Aorta (tissue), 5 donors: ENCODE measurements at places on chromosomes 11 and 22. TPM values are rescaled to one million over a fixed set of nuclear protein-coding genes. Genes with fewer than 3 reads are reported as not detected.

FCHSD2 gene
- total RNA-seq, result 107 TPM

CALCA gene
- total RNA-seq, result not detected

GRCh38 chr11:61828629-61829407 is 718 bp downstream of the FADS2 start:
- no peaks in the 10 kb centered on the region for H3K27me3 ChIP-seq
- peak overlapping the region; percentile 48 for H3K27ac ChIP-seq
- DNase-seq, result peak; percentile 64
- no peaks in the 10 kb centered on the region for H3K36me3 ChIP-seq
- H3K4me1 ChIP-seq, result no peaks in the 10 kb centered on the region

GRCh38 chr22:24398409-24398808 is 29.0 kb upstream of the ADORA2A start:
- DNase-seq, result no peak
- H3K27me3 ChIP-seq, result no peaks in the 10 kb centered on the region
- H3K36me3 ChIP-seq, result no peaks in the 10 kb centered on the region
- H3K4me1 ChIP-seq, result peaks cover 5% of the 10 kb centered on the region

DNA sequence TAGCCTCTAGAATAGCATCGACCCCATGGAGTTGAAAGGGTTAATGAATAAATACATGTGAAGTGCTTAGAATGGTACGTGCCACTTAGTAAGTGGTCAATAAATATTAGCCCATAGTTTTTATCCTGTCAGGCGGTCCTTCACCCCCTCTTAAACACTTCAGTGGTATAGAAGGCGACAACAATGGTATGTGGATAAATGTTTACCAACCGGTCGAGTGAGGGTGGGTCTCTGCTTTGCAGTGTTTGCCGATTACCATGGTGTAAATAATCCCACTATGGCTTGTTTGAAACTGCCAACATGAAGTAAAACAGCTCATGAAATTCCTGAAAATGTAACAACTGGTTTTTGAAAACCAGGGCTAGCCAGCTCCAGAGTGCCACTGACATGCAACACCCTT is 541.2 kb downstream of the BUD13 start:
- no peaks in the 10 kb centered on the region for H3K27me3 ChIP-seq
- H3K4me1 ChIP-seq, result no peaks in the 10 kb centered on the region
- DNase-seq, result no peak
- H3K27ac ChIP-seq, result no peak overlapping the region

GRCh38 chr11:257766-258493 is 20.3 kb upstream of the NLRP6 start:
- no peaks in the 10 kb centered on the region for H3K27me3 ChIP-seq
- H3K36me3 ChIP-seq, result no peaks in the 10 kb centered on the region
- H3K4me1 ChIP-seq, result no peaks in the 10 kb centered on the region

TSKU gene
- 31.5 TPM for total RNA-seq

GRCh38 chr11:110798201-110798900 is 86.1 kb upstream of the ARHGAP20 start:
- no peaks in the 10 kb centered on the region for H3K27me3 ChIP-seq
- DNase-seq, result no peak
- no peak overlapping the region for H3K4me3 ChIP-seq
- H3K36me3 ChIP-seq, result no peaks in the 10 kb centered on the region
- no peaks in the 10 kb centered on the region for H3K4me1 ChIP-seq

DNA sequence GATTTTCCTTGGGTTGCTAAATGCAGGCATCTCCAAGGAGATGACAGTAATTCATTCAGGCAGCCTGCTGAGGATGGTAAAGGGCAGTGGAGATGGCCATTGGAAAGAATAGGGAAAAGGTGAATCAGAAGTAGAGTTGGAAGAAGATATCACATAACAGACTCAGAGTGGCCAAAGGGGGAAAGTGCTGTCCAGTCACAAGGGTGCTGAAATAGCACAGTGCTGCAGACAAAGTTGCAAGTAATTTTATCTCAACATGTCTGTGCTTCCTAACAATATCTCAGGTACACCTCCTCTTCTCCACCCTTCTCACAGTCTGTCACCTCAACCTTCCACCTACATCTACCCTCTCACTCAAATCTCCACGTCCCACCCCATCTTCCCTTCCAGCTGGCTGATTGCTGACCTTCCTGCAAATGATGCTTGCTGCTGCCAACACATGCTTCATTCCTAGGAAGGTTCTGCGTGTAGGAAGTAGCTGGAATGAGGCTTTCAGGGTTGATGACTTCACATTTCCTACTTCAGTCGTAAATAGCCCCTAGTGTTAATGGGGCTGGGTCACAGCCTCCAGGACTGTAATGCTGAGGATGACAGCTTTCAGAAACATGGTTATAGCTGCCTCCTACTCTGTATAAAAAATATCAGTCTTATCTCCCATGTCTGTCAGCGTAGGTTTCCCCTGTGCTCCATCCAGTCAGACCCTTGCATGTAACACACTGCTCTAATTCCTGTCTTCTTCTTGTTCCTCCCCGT is 123.9 kb downstream of the CTNND1 start:
- no peak overlapping the region for H3K4me3 ChIP-seq
- H3K36me3 ChIP-seq, result no peaks in the 10 kb centered on the region
- no peak for DNase-seq
- H3K27me3 ChIP-seq, result no peaks in the 10 kb centered on the region
- no peak overlapping the region for H3K27ac ChIP-seq
- H3K4me1 ChIP-seq, result no peaks in the 10 kb centered on the region

DNA sequence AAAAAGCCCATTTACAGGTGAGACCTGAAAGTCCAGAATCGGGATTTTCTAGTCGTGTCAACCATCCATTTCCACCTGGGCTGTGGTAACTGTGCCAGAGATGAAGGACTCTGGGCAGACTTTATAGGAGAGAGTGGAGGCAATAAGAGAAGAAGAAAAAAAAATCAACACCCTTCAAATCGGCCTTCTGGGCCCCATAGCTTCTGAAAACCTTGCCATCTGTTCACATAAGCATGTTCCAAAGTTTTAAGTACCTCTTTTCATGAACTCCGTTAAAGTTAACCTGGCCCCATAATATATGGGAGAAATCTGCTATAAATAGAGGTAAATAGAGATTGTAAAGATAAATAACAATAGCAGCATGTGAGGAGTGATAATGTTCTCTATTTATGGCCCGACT is 470.5 kb downstream of the MIAT start:
- no peak for DNase-seq
- H3K4me3 ChIP-seq, result no peak overlapping the region
- H3K36me3 ChIP-seq, result no peaks in the 10 kb centered on the region
- no peak overlapping the region for H3K27ac ChIP-seq
- H3K27me3 ChIP-seq, result no peaks in the 10 kb centered on the region

- no peak overlapping the region for H3K27ac ChIP-seq
- no peak for DNase-seq
Observed at GRCh38 chr11:57417056-57417455, 9.9 kb downstream of the SLC43A3 start.

DNA sequence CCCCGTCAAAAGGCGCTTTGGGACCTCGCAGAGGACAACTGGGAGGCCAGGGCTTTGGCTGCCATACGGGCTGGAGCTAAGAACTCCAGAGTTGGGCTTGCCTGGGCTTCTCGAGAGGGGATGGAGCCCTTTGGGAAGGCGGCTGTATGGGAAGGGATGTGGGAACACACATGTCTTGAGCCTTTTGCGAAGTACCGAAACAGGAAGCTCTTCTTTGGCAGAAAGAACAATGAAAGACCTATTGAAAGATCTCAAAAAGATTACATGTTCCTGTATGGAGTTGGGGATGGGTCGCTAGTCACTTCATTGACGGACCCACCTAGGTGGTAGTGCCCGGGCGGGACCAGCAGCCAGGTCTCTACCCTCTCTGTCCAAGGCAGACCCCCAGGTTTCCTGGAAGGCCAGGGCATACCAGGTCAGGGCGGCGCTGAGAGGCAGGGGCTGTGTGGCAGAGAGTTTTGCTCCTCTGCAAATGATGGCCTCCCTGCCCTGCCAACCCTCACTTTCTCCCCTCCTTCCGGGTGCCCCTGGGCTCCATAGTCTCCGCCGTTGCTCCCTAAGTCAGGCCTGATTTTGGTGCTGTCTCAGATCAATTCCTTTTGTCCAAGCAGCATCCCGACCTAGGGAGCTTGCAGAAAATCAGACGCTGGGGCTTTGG is 1.0 kb downstream of the ST14 start:
- no peaks in the 10 kb centered on the region for H3K36me3 ChIP-seq
- no peaks in the 10 kb centered on the region for H3K4me1 ChIP-seq
- no peak for DNase-seq
- H3K4me3 ChIP-seq, result no peak overlapping the region

- H3K36me3 ChIP-seq, result no peaks in the 10 kb centered on the region
- H3K27ac ChIP-seq, result no peak overlapping the region
Observed at GRCh38 chr22:32677876-32678275, 123.6 kb upstream of the TIMP3 start.

TMEM258 gene
- total RNA-seq, result 84.1 TPM
